Stimulated activated naive CD8-positive, alpha-beta T cell treated with anti-CD3 and anti-CD28 coated beads, Interleukin-15, Interleukin-2, amounts not matched to agents 100 U/mL and 50 U/mL, for 24 hours (primary cell): ENCODE measurements at places on chromosomes 2 and 18.

DNA sequence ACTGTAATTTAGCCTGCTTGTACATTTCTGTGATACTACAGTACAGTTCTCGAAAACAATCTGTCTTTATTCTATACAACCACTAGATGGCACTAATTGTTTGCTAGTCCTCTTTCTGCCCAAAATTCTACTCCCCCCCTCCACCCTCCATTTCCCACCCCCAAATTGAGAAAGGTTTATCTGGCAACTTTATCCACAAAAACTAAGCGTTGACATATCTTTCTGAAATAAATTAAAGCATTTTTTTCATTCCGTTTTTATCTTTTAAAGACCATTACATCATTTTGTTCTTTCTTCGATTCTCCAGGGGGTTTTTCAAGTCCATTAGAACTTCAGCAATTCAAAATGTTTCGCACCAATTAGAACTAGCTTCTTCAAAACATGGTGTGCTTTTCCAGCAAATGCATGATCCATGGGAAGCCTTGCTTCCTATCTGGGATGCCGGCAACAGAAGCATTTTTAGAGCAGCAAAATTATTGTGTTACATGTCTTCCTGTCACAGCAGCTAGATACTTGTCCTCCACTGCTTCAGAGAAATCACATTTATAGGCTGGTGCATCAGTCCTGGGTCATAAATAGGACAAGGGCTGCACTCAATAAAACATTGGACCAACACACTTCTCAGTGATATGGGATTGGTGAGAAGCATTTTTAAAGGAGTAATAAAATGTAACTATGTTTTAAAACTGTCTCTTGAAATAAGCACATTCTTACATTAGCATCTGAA, 241.3 kb downstream of the PAX3 start:
- DNase-seq, result no peak

GRCh38 chr18:7597500-7597899, 30.4 kb downstream of the PTPRM start:
- DNase-seq, result no peak

- peak; percentile 83 for DNase-seq
Measured at GRCh38 chr2:43225788-43226557, 433 bp downstream of the ZFP36L2 start.

- DNase-seq, result no peak
Measured at GRCh38 chr2:80687524-80687923, 383.0 kb upstream of the LRRTM1 start.

DNA sequence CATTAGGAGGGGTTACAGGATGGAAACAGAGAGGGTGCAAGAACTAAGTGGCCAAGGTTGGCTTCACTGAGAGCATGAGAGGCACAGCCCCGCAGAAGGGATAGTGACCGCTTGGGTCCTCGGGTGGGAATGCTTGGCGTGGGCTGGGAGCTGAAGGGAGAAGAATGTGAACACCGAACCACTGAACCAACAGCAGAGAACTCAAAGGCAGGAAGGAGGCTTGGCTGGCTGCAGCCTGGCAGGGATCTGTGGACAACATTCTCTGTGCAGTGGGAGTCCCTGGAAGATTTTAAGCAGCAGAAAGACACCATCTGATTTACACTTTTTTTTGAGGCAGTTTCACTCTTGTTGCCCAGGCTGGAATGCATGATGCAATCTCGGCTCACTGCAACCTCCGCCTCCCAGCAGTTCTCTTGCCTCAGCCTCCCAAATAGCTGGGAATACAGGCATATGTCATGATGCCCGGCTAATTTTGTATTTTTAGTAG, 33.9 kb downstream of the SOWAHC start:
- no peak for DNase-seq

DNA sequence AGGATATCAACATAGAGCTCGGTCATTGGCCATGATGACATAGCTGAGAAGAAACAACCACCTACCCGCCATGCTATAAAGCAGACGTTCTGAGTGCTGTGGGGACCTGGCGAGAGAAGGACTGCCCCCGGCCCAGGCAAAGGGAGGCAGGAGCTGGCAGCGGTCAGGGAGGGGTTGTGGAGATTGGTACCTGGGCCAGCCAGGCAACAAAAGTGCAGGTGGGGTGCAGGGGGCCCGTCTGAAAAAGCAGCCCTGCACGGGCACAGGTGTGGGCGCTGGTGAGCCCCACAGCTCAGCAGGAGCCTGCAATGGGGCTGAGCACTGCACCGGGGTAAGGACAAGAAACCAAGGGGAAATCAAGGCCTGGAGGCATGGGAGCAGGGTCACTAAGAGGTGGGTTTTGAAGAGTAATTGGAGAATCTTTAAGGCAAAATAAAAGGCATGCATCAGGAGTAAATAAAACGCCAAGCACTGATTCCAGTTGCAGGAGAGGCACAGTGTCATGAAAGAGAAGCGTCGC, 464.0 kb downstream of the EIPR1 start:
- no peak for DNase-seq

- DNase-seq, result no peak
Measured at GRCh38 chr2:215917953-215918620, 95.3 kb downstream of the MREG start.

GRCh38 chr2:170101789-170102188, 76.2 kb upstream of the MYO3B start:
- DNase-seq, result no peak

- DNase-seq, result no peak
Measured at GRCh38 chr2:34251578-34251977, 652.5 kb upstream of the FAM98A start.

DNA sequence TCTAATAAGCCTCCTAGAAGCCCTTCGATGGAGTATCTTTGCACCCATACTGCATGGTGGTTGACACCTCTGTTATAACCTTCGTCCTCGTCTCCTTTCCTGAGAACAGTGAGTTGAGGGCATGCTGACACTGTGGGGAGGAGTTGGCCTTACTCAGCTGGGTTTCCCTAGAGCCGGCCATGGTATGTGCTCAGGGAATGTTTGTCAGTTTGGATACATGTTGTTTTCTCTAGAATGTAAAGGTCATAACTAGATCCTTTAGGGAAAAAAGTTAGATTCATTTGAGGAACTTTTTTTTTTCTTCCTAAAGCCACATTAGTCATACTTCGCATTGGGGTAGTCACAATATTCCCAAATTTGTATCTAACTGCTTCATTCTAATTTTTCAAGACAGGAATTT, 106.0 kb upstream of the FOSL2 start:
- no peak for DNase-seq

DNA sequence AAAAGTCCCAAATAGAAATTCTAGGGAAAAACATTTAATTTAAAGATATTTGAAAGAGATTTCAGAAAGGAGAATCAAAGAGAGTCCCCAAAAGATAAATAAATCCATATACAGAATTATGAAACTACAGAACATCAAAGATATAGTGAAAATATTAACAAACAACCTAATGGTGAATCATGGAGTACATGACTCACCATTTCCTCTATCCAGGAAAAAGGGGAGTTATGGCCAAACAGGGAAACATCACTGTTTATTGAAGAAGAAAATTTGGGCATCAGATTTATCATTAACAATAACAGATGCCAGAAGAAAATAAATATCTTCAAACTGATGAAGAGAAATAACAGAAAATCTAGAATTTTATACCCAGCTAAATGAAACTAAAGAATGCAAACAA, 448.3 kb downstream of the CDH2 start:
- DNase-seq, result no peak

- no peak for DNase-seq
Measured at GRCh38 chr2:12679550-12680072, 37.1 kb upstream of the TRIB2 start.

DNA sequence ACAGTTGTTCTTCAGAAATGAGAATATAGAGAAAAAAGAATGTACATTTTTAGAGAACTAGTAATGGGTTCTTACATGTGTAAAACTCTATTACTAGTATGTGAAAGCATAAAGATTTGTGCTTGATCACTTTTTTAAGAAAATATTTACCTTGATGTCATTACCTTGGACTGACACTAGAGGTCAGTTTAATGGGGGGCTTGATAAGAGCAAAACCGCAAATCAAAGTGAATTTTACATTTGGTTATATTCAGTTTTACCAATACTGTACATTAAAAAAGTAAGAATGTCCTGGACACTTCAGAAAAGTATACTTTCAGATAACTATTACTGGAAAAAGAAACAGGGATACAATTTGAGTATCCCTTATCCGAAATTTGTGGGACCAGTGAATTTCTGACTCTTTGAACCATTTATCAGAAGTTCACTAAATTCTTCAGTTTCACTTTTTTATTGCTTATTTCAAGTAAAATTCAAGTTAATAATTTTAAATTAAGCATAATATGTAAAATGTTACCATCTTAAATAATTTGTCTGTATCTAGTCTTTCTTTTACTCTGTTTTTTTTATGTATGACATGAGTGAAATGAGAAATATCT, 1149.5 kb downstream of the DSC3 start:
- no peak for DNase-seq

DNA sequence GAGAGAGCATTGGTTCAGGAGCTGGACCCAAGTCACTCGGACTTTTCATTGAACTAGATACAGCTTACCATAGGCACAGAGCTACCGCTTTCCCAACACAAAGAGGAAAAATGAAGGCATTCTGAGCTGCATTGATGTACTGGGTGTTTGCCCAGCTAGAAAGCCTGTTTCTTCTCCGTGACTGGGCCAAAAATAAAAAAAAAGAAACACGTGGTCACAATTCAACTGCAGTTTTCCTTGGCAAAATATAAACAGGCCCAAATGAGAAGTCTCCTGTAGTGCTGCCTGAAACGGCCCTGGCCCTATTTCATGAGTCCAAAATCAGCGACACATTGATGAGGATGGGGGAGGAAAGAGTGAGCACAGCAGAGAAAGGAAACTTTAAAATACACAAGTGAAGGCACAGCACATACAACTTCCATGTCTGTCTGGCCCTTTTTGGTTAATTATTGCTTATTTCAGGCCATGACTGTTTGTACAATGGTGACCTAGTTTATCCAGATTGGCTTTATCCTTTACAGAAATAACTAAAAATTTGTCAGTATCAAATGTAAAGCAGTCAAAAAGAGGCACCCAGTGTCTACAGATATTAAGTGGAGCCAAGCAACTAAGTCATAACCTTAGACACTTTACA, 179.7 kb downstream of the ICOS start:
- DNase-seq, result no peak

GRCh38 chr2:64930258-64930671, 58.9 kb upstream of the SLC1A4 start:
- DNase-seq, result no peak

GRCh38 chr18:79787865-79788733, 9.6 kb upstream of the KCNG2 start:
- DNase-seq, result no peak

DNA sequence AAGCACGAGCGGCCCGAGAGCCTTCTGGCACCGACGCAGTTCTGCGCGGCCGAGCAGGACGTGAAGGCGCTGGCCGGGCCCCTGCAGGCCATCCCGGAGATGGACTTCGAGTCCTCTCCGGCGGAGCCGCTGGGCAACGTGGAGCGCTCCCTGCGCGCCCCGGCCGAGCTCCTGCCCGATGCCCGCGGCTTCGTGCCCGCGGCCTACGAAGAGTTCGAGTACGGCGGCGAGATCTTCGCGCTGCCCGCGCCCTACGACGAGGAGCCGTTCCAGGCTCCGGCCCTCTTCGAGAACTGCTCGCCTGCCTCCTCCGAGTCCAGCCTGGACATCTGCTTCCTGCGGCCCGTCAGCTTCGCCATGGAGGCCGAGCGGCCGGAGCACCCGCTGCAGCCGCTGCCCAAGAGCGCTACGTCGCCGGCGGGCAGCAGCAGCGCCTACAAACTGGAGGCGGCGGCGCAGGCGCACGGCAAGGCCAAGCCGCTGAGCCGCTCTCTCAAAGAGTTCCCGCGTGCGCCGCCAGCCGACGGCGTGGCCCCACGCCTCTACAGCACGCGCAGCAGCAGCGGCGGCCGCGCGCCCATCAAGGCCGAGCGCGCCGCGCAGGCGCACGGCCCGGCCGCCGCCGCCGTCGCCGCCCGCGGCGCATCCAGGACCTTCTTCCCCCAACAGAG, 70.4 kb downstream of the ARHGEF33 start:
- peak; percentile 70 for DNase-seq

GRCh38 chr2:53500181-53500580, 267.4 kb upstream of the CHAC2 start:
- DNase-seq, result no peak

DNA sequence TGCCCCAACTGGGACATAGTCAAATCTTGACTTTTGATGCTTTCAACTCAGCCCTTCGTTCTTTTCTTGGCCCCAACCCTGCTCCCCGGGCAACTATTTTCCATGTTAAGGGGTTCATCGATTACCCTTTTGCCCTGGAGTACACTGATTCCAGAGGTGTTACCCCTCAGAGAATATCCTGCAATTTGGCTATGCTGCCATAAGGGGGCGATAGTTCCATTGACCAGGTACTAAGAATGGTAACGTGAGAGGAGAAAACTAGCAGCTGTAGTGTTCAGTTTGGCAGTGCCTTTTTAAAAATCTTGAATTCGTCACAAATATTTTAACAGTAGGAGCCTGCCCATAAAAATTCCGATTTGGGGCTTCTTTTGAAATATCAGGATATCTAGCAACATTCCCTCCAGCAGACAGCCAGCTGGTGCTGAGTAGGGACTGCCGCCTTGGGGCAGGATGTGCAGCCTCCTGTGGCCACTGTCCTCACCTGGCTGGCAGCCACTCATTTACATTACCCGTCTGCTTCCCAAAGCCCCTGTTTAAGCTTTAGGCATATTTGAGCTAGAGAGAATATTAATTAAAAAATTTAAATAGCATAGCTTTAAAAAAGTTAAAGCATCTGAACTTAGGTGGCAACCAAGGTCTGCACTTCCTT, 146.3 kb upstream of the SKOR2 start:
- peak; percentile 12 for DNase-seq

DNA sequence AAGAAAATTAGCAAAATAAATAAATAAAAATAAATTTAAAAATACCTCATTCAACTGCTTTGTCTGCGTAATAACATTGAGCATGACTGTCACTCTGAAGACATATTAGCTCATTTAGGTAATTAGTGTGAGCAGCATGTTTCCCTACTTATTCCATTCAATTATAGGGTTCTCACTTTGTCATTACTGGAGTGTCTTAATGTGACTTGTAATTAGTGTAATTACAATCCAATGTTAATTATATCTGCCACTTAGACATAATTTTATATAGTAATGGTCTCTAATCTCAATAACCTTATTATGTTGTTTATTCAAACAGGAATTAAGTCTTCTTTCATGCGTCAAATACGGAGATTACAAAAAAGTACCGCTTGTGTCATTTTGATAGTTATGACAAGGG, 893.9 kb upstream of the ACVR2A start:
- no peak for DNase-seq

GRCh38 chr2:223724861-223725260, 112.5 kb downstream of the AP1S3 start:
- no peak for DNase-seq

DNA sequence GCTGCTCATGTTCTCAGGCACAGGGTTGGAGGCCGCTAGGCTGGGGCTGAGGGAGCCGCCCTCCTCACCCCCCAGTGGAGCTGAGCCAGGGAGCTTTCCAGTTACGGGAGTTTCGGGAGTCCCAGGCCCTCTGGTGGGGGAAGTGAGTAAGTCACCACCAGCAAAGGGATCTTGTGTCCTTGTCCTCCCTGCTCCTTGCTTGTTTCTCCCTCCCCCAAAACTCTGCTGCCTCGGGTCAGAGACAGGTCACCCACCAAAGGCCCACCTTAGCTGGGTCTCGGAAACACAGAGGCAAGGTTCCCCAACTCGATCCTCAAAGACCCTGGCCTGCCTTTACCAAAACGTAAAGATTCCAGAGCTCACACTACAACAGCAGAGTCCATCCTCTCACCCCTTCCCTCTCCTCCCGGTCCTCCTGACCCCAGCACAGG, 60.5 kb upstream of the POMC start:
- DNase-seq, result peak; percentile 42
